ENCODE measurements at places on chromosomes 7 and 10.

DNA sequence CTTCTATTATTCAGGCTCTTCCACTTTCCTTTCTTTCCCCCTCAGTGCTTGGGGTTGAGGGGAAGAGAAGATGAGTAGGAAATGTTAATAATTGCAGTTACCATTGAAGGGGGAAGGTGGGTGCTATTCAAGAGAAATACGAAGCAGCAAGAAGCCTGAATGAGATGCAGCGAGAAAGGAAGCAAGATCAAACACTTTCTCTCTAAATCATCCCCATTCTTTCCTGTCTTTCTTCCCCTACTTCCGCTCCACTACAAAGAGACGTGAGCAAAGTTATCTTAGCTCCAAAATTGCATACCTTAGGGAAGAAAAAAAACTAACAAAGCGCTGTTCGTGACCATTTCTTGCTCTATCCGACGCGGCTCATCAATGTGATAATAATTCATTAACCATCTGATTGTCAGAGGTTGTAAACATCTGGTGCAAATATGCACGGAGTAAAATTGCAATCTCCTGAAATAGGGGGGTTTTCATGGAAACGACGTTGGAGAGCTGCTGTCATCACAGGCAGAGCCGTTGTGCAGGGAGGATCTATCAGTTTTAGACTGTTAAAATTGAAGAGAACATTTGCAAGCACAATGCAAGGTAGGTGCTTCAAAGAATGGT lies 15.2 kb upstream of the PARD3 start:
- no peaks in the 10 kb centered on the region for H3K36me3 ChIP-seq
- no peak for DNase-seq
- no peak overlapping the region for H3K4me3 ChIP-seq
- no peaks in the 10 kb centered on the region for H3K4me1 ChIP-seq

- no peaks in the 10 kb centered on the region for H3K4me1 ChIP-seq
- no peaks in the 10 kb centered on the region for H3K36me3 ChIP-seq
- H3K4me3 ChIP-seq = no peak overlapping the region
- H3K27ac ChIP-seq = no peak overlapping the region
These were observed 250.0 kb upstream of the KLF6 start for GRCh38 chr10:4034907-4035598.

GRCh38 chr7:140451716-140452115 lies 27.6 kb downstream of the MKRN1 start:
- peaks cover 35% of the 10 kb centered on the region for H3K4me1 ChIP-seq
- H3K27me3 ChIP-seq = no peaks in the 10 kb centered on the region
- DNase-seq = no peak
- H3K4me3 ChIP-seq = no peak overlapping the region
- no peak overlapping the region for H3K27ac ChIP-seq
- H3K36me3 ChIP-seq = peaks cover 10% of the 10 kb centered on the region

DNA sequence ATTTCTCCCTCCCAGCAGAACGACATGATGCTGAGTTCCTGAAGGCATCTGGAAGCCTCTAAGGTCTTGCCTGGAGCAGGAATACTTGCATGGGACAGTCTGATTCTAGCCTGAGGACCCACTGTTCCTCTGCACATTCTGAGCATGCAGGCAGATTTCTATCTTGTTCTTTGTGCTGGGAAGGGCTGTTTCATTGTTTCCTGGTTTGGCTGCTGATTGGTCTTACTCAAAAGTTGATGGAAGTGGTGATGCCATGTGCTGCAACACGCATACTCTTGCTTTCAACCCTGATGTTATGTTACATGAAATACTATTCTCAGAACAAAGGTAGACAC lies 307.0 kb downstream of the GATA3 start:
- H3K4me1 ChIP-seq = no peaks in the 10 kb centered on the region
- H3K27me3 ChIP-seq = no peaks in the 10 kb centered on the region
- DNase-seq = no peak
- H3K36me3 ChIP-seq = no peaks in the 10 kb centered on the region
- H3K4me3 ChIP-seq = no peak overlapping the region

GRCh38 chr7:90604383-90604782 lies 8.3 kb downstream of the CDK14 start:
- 0 out of 2 replicates have a peak, but pooled peaks cover 1% of the 10 kb centered on the region for H3K4me1 ChIP-seq
- H3K36me3 ChIP-seq = no peaks in the 10 kb centered on the region
- no peak overlapping the region for H3K4me3 ChIP-seq

- DNase-seq = no peak
- H3K27me3 ChIP-seq = no peaks in the 10 kb centered on the region
- peaks cover 3% of the 10 kb centered on the region for H3K4me1 ChIP-seq
- H3K36me3 ChIP-seq = no peaks in the 10 kb centered on the region
- H3K27ac ChIP-seq = no peak overlapping the region
- H3K4me3 ChIP-seq = no peak overlapping the region
These were observed 70.4 kb upstream of the ITPRID1 start for GRCh38 chr7:31443457-31443856.

DNA sequence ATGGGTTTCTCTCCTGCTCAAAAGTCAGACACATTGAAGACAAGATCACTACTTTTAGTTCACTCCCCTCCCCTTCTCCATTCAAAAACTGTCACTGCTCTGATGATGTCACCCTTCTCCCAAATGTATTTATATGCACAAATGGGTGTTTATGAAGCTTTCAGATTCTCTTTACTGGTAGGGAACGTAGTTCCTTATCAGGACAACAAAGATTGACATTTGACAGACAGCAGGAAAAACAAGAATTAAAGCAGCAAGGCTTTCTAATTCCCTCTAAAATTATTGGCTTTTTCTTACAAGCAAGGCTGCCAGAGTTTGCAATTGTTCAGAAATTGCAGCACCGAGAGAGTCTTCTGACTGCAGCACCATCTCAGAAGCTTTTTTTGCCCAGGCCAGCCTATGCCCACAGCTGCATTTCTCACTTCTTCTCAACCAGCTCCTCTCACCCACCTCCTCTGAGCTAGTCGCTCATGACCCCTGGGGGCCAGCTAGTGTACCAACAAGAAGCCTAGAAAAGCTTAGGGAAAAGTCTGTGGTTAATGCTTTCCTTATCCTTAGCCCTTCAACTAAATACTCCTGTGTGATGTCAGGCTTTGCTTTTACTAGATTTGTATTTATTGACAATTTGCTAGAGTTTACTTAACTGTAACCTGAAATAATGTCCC lies 265.1 kb downstream of the HTR7 start:
- H3K36me3 ChIP-seq = no peaks in the 10 kb centered on the region
- peak; percentile 59 for DNase-seq
- no peak overlapping the region for H3K27ac ChIP-seq

DNA sequence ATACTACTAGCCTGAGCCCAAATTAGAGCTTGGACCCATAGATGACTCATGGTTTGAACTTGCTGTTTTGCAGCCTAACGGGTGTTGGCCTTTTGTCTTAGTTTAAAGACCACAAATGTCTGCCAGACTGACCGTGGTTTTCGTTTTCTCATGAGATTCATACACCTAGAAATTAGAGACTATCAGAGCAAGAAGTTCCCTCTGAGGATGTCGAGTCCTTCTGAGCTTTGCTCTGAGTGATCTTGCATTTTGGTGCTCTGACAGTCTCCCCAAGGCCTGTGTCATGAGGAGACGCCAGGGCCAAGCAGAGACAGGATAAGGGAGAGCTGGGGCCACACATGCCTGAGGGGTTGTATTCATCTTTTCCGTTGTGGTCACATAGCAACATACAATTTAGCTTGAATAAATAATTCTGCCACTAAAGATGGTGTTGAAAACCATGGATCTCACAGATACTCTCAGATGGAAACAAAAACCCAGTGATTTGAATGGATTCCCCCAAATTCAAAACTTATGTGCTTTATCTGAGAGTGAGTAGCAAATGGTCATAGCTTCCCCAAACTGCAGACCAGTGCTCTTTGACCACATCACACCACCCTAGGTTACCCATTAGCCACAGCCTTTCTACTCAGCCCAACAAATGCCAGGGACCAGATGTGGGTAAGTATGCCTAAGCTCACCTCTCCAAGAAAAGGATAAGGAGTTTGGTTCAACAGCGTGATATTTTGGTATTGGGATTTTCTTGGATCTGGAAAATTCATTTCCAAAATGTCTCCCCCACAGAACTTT lies 762.0 kb upstream of the IGFBP3 start:
- H3K36me3 ChIP-seq = no peaks in the 10 kb centered on the region
- no peak overlapping the region for H3K27ac ChIP-seq
- no peaks in the 10 kb centered on the region for H3K27me3 ChIP-seq

GRCh38 chr10:22648547-22648961 lies 65.8 kb downstream of the PIP4K2A start:
- H3K4me1 ChIP-seq = 0 out of 2 replicates have a peak, but pooled peaks cover 5% of the 10 kb centered on the region
- H3K27me3 ChIP-seq = no peaks in the 10 kb centered on the region
- no peak overlapping the region for H3K27ac ChIP-seq

- H3K27ac ChIP-seq = no peak overlapping the region
- H3K36me3 ChIP-seq = no peaks in the 10 kb centered on the region
- no peak overlapping the region for H3K4me3 ChIP-seq
- H3K27me3 ChIP-seq = no peaks in the 10 kb centered on the region
These were observed 26.7 kb upstream of the SYPL1 start for GRCh38 chr7:106138776-106139175.

DNA sequence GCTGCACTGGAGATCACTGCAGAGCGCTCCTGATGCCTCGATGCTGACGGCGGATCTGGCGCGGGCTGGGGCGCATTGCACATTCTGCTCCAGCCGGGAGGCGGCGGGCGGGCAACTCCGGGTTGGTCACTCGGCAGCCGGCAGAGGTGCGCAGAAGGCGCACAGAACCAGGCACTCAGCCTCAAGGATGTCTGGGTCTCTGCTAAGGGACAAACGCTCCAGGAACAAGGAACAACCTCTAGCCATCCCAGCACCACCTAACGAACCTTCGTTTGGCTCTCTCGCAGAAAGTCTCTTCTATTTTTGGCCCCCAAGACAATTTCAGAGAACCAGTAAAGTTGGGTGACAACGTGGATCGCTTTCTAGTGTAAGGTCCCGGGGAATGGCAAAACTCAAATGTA lies 254.6 kb downstream of the OTUD1 start:
- no peak overlapping the region for H3K27ac ChIP-seq
- peaks cover 62% of the 10 kb centered on the region for H3K27me3 ChIP-seq
- H3K4me3 ChIP-seq = peak overlapping the region; percentile 40
- H3K36me3 ChIP-seq = no peaks in the 10 kb centered on the region
- DNase-seq = peak; percentile 75
- H3K4me1 ChIP-seq = peaks cover 11% of the 10 kb centered on the region

DNA sequence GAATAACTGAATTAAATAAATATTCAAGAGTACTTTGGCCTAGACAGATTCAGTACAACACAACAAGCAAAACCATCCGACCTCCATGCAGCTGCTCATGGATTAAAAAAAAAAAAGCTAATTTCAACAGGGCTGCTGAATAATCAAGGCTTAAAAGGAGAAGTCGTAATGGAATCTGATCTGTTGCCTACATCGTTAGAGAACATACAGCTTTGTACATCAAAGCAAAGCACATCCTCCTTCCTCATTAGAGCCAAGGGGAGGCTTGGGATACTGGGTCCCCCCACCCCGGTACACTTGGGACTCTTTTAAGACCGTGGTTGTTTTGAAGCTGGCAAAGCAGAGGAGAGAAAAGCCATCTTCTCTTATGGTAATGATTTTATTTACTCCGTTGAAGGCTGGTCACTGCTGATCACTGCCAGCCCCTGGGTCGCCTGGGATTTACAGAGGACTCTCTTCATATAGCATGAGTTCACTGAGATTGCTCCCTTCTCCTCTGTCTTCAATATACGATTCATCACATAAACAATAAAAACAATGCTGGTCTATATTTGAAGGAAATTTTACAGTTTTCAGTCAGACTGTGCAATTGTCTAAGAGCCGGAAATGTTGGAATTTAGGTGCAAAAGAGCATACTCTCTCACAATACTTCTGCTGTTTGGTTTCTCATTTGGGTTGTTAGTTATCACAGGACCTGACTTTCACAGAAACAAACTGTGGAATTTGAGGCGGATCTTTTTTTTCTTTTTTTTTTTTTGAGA lies 148.8 kb downstream of the FAM107B start:
- no peak for DNase-seq
- no peak overlapping the region for H3K27ac ChIP-seq
- H3K4me1 ChIP-seq = no peaks in the 10 kb centered on the region
- no peaks in the 10 kb centered on the region for H3K36me3 ChIP-seq
- H3K4me3 ChIP-seq = no peak overlapping the region

DNA sequence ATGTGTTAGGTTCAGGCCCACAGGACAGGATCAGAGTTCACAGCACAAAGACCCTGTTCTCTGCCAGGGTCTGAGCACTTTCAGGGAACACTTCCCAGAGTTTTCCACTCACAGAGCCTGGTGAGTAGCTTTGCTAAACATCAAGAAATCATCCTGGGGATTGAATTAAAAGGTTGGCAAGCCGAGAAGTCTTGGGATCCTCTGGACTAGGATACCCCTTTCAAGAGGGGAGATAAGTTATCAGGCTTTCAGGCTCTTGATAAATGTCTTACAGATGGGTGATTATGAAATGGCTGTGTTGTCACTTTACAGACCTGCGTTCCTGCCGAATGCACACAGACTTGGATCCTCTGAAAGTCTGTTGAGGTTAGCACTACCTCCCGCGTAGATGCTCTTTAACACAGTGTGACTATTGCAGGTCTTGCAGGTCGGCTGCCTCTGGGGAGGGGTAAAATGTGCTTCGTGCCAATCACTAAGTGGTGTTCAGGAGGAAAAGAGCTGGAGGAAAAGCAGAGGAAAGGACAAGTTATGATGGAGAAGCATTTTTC lies 473.5 kb upstream of the AKR1E2 start:
- no peak for DNase-seq
- H3K27ac ChIP-seq = no peak overlapping the region
- H3K36me3 ChIP-seq = no peaks in the 10 kb centered on the region
- H3K4me1 ChIP-seq = no peaks in the 10 kb centered on the region
- H3K27me3 ChIP-seq = no peaks in the 10 kb centered on the region

DNA sequence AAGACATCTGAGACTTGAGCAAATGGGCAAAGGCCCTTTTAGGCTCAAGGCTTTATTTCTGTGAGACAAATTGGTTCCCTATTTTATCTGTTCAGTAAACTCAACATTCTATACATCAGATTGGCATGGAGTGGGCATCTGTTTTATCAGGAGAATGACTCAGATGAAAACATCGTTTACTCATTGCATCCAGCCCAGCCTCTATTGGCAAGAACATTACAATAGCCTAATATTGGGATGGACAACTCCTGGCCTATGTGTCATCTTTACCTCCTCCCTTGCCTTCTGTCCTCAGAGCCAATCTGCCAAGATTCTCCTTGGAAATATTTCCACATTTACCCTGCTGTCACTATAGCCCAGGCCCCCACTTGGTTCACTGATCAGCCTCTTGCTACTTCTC lies 5.5 kb upstream of the BLNK start:
- no peaks in the 10 kb centered on the region for H3K36me3 ChIP-seq
- DNase-seq = no peak
- H3K27me3 ChIP-seq = no peaks in the 10 kb centered on the region
- H3K4me1 ChIP-seq = no peaks in the 10 kb centered on the region

GRCh38 chr10:33067481-33067880 lies 109.5 kb upstream of the ITGB1 start:
- no peaks in the 10 kb centered on the region for H3K27me3 ChIP-seq
- no peak overlapping the region for H3K4me3 ChIP-seq
- H3K27ac ChIP-seq = no peak overlapping the region
- DNase-seq = no peak
- no peaks in the 10 kb centered on the region for H3K4me1 ChIP-seq
- H3K36me3 ChIP-seq = no peaks in the 10 kb centered on the region

Data from H1 (cell line).